ENCODE measurements at places on chromosomes 5 and 9. TPM values are rescaled to one million over a fixed set of nuclear protein-coding genes. Genes with fewer than 3 reads are reported as not detected.

DNA sequence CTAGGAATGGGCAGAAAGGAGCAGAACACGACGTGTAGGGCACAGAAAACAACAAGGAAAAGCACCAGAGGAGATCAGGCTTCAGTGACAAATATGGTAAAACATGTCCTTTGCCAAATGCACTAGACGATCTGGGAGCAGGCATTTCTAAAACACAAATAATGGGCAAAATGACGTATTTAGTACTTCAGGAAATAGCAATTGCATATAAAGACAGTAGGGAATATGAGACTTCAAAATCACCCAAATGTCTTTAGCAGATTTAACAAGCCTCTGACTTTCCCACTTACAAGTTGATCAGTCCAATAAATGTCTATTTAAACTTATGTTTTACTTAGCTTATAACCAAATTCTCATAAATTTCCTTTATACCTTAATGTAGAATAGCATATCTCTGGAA is 969.6 kb upstream of the C9orf72 start:
- H3K4me1 ChIP-seq: no peaks in the 10 kb centered on the region
- DNase-seq: no peak
- H3K27me3 ChIP-seq: no peaks in the 10 kb centered on the region
- no peak overlapping the region for H3K27ac ChIP-seq

The GLRA1 gene
- total RNA-seq: not detected

The OTP gene
- total RNA-seq: not detected

DNA sequence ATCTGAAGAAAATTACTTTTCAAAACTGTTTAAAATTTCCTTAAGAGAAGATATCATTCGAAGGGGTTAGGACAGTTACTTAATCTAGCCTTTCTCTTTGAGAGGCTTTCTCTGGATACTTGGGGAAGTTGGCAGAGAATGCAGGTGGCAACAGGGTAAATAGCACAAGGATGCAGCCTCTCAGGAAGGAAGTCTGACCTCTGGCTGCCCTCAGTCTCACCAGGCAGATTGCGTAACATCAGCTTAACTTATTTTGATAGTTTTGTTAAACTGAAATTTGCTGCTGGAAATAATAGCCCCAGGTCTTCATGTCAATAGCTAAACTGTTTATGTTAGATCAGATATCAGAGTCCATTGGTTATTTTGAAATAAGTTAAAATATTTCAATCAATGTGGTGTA is 20.4 kb downstream of the CCDC192 start:
- no peak overlapping the region for H3K4me3 ChIP-seq
- no peak overlapping the region for H3K27ac ChIP-seq
- H3K36me3 ChIP-seq: no peaks in the 10 kb centered on the region
- peaks cover 3% of the 10 kb centered on the region for H3K4me1 ChIP-seq
- no peaks in the 10 kb centered on the region for H3K27me3 ChIP-seq
- peak; percentile 16 for DNase-seq

DNA sequence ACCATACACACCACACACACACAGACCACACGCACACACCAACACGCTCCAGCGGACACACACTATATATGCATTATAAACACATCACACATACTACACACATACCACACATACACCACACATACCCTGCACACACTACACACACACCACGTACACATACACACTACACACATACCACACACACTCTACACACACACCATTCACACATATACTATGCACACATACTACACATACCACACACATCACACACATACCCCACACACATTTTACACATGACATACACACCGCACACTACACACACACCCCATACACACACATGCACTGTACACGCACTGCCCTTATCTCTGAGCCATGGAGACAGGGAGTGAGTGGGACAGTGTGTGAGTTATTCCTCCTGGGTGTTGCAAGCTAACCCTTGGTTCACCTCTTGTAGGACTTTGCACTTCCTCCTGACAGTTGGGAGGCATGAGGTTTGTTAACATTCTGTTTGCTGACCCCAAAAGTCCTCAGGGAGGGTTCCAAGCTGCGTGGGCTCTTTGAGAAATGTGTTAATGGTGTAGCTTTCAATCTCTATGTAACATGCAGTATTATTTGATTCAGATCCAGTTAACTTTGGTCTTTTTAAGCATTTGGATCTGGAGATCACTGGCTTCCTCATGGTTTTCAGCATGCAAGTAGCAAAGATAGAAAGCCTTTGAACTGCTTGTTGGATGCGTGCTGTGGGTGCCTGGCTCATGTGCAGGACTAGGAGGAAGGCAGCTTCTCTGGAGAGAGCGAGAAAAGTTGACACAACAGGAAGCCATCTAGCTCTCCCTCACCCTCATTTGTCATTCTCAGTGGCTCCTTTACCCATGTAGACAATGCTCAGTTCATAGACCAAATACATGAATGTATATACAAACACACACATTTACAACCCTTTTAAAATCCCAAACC is 13.7 kb downstream of the IL31RA start:
- H3K4me3 ChIP-seq: no peak overlapping the region
- H3K36me3 ChIP-seq: no peaks in the 10 kb centered on the region
- DNase-seq: no peak
- no peaks in the 10 kb centered on the region for H3K27me3 ChIP-seq

GRCh38 chr9:136782452-136782851 is 8.7 kb upstream of the TMEM141 start:
- no peak overlapping the region for H3K4me3 ChIP-seq
- H3K27ac ChIP-seq: no peak overlapping the region
- H3K4me1 ChIP-seq: no peaks in the 10 kb centered on the region
- no peaks in the 10 kb centered on the region for H3K36me3 ChIP-seq

DNA sequence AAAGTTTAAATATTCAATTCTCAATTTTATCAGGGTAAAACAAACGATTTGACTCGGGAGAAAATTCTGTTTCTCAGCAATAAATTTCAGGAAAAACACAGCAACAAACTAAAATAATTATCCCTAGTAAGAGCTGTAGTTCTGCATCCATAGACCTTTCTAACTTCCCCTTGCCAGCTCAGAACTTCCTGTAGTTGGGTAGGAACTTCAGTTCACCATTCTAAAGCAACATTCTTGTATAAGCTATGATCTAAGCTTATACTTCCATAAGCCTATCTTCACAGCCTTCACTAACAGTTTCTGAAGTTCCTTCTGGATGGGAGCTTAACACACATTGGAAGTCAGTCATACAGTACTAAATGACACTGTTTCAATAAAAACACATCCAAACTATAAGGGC is 96.6 kb downstream of the UBAP2 start:
- H3K36me3 ChIP-seq: peaks cover 30% of the 10 kb centered on the region
- DNase-seq: no peak
- no peaks in the 10 kb centered on the region for H3K27me3 ChIP-seq

The RBM27 gene
- total RNA-seq: 13.9 TPM

The KIAA1958 gene
- total RNA-seq: 4.0 TPM

DNA sequence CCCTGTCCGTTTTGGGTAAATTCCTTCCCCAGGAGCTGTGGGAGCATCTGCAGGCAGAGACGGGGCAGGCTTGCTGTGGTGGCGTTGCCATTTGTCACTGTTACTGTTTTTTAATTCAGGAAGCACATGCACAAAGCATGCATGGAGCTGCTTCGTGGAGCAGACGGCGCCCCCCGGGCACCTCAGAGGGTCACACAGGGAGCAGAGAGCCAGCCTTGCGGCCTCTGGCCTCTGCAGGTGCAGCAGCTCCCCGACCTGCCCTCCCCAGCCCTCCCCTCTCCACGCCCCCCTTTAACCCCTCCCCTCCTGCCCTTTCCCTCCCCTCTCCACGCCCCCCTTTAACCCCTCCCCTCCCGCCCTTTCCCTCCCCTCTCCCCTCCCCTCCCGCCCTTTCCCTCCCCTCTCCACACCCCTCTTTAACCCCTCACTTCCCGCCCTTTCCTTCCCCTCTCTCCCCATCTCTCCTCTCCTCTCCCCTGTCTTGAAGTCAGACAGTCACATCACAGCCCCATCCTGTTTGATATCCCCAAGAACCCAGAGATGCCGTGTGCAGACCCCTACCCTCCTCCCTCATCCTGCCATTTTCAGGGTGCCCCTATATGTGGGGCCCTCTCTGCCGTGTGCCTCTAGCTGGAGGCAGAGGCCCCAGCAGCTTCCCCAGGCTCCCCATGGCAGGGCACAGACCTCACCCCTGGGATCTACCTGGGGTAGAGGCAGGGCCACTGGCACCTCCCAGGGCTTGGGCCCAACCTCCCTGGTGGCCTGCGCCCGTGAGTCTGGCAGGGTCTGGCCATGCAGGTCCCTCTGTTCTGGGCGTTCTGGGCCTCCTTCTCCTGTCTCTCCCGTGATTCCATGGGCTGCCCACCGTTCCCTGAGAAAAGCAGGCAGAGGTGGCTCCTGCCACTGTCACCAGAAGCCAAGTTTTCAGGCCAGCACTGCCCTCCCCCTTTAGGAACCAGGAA is 29.6 kb upstream of the UBAC1 start:
- no peaks in the 10 kb centered on the region for H3K27me3 ChIP-seq
- H3K36me3 ChIP-seq: no peaks in the 10 kb centered on the region
- DNase-seq: no peak
- H3K4me1 ChIP-seq: peaks cover 22% of the 10 kb centered on the region

The FSTL4 gene
- total RNA-seq: not detected

The GPBP1 gene
- total RNA-seq: 54.8 TPM

The C9 gene
- not detected for total RNA-seq

DNA sequence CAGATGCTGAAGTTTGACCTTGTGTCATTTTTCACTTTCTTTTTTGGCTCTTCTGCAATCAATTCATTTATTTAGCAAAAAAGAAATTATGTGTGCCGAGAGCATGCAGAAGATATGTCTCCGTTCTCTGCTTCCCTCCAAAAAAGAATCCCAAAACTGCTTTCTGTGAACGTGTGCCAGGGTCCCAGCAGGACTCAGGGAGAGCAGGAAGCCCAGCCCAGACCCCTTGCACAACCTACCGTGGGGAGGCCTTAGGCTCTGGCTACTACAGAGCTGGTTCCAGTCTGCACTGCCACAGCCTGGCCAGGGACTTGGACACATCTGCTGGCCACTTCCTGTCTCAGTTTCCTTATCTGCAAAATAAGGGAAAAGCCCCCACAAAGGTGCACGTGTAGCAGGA is 2.4 kb downstream of the FGFR4 start:
- peak; percentile 31 for DNase-seq
- no peak overlapping the region for H3K4me3 ChIP-seq
- H3K36me3 ChIP-seq: no peaks in the 10 kb centered on the region
- H3K27ac ChIP-seq: no peak overlapping the region

- H3K27me3 ChIP-seq: no peaks in the 10 kb centered on the region
- H3K36me3 ChIP-seq: no peaks in the 10 kb centered on the region
- H3K27ac ChIP-seq: no peak overlapping the region
- H3K4me1 ChIP-seq: no peaks in the 10 kb centered on the region
- no peak overlapping the region for H3K4me3 ChIP-seq
Observed at GRCh38 chr9:19976226-19976625, 187.4 kb upstream of the SLC24A2 start.

DNA sequence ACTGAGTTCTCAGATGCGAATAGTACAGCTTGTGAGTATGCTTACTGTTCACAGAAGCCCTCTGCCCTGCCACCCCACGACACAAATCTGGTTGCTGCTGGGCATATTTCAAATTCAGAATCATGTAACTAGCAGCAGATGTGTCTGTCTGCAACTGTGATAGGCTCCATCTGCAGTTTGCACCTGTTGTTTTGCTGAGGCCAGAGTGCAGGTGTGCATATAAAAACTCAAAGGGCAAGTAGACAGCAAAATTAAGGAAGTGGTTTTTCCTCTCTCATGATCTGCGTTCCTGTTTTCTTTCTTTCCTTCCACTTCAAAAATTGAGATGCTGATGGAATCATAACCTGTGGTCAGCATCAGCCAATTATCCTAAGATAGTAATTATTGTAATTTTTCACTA is 1000.5 kb downstream of the PTPRD start:
- no peaks in the 10 kb centered on the region for H3K4me1 ChIP-seq
- DNase-seq: no peak
- H3K4me3 ChIP-seq: no peak overlapping the region
- no peak overlapping the region for H3K27ac ChIP-seq
- no peaks in the 10 kb centered on the region for H3K36me3 ChIP-seq
- H3K27me3 ChIP-seq: no peaks in the 10 kb centered on the region

The LMX1B gene
- 0.31 TPM for total RNA-seq

- H3K27me3 ChIP-seq: no peaks in the 10 kb centered on the region
- H3K4me1 ChIP-seq: no peaks in the 10 kb centered on the region
- no peaks in the 10 kb centered on the region for H3K36me3 ChIP-seq
- no peak for DNase-seq
- no peak overlapping the region for H3K27ac ChIP-seq
Observed at GRCh38 chr9:115757461-115757860, 396.1 kb upstream of the PAPPA start.

DNA sequence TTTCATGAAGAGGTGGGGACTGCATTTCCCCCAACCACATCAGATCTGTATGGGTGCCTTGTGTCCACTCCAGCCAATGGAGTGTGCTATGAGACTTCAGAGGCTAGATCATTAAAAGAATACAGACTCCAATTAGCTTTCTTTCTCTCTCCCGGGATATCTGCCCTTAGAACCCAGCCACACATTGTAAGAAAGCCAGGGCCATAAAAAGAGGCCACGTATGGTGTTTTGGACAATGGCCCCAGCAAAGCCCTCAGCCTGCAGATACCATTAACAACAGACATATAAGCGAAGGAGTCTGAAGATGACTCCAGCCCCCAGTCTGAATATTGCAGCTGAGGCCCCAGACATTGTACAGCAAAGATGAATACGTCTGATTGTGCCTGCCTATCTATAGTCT is 21.5 kb downstream of the IL6ST start:
- no peak overlapping the region for H3K27ac ChIP-seq
- H3K27me3 ChIP-seq: no peaks in the 10 kb centered on the region
- DNase-seq: no peak
- no peak overlapping the region for H3K4me3 ChIP-seq
- H3K4me1 ChIP-seq: peaks cover 10% of the 10 kb centered on the region

DNA sequence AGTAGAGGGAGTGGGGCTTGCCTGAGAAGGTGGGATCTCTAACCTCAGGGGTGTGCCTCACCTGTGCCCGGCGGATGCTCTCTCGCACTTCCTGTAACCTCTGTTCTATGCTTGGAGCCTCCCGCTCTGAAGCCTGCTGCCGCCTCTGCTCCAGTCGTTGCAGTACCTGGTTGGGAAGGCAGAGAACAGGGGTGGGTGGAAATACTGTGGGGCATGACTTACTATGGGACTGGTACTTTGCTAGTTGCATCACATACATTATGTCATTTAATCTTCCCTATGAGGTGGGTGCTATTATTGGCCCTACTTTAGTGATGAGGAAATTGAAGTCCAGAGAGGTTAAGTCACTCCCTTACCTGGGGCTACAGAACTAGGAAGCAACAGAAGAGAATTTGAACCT is 5.2 kb downstream of the FCHSD1 start:
- no peaks in the 10 kb centered on the region for H3K27me3 ChIP-seq
- no peak overlapping the region for H3K27ac ChIP-seq
- H3K4me1 ChIP-seq: peaks cover 5% of the 10 kb centered on the region
- no peaks in the 10 kb centered on the region for H3K36me3 ChIP-seq
- H3K4me3 ChIP-seq: no peak overlapping the region
- no peak for DNase-seq

All from gastrocnemius medialis (tissue), 4 donors.